T follicular helper cell (primary cell): ENCODE measurements at places on chromosomes 2 and 18.

- DNase-seq = no peak
These were observed 175.6 kb downstream of the LAMA1 start for GRCh38 chr18:6941996-6942395.

GRCh38 chr2:201906777-201907562 lies 100.6 kb downstream of the CDK15 start:
- DNase-seq = no peak

DNA sequence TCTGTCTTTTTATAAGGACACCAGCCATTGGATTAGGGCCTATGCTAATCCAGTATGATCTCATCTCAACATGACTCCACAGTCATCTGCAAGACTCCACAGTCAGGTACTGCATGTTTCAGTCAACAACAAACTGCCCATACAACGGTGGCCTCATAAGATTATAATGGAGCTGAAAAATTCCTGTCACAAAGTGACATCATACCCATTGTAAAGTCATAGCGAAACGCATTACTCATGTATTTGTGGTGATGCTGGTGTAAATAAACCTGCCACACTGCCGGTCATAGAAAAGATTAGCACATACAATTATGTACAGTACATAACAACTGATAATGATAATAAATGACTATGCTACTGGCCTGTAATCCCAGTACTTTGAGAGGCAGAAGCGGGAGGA lies 102.2 kb downstream of the TEX51 start:
- no peak for DNase-seq

DNA sequence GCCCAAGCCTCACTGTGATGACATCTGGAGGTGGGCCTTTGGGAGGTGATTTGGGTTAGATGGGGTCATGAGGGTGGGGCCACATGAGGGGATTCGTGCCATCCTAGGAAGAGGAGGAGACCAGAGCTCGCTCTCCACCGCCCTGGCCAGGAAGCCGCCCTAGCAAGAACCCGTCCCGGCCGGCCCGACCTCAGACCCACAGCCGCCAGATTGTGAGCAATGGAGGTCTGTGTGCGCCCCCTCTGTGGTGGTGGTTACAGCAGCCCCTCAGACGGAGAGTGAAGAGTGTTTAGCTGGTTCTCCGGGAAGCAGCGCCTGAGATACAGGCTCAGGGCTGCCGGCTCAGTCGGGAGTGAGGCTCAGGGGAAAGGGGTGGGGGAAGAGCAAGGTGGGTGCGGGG lies 83.3 kb downstream of the RTP5 start:
- DNase-seq = no peak

DNA sequence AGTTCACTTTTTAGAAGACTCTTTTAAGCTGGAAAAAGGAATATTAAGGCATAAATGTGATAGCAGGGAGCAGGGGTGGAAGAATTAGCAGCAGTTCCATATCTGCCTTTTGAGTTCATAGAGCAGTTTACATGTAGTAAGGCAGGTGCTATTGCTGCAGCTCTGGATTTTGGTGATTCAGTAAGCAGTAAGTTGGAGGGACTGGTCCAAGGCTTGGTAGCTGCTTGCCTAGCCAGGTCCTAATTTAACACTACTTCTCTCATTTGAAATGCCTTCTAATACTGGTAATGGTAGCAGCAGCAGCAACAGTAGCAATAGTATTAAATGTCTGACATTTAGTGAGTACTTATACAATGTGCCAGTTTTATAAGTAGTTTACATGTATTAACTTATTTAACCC lies 30.0 kb downstream of the HAT1 start:
- no peak for DNase-seq

- DNase-seq = no peak
These were observed 160.1 kb downstream of the GFPT1 start for GRCh38 chr2:69226903-69227302.

- DNase-seq = no peak
These were observed 90.7 kb downstream of the STK39 start for GRCh38 chr2:168156661-168157060.

DNA sequence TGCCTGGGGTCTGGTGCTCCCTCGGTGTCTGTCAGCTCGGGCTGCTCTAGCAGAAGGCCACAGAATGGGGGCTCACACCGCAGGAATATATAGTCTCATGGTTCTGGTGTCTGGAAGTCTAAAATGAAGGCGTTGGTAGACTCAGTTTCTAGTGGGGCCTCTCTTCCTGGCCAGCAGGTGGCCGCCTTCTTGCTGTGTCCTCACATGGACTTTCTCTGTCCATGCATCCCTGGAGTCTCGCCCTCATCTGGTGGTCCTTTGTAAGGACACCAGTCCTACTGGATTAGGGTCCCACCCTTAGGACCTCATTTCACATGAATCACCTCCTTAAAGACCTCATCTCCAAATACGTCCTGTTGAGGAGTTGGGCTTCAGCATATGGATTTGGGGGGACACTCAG lies 65.7 kb downstream of the RRM2 start:
- no peak for DNase-seq

GRCh38 chr18:23871410-23871809 lies 143.1 kb upstream of the TTC39C start:
- peak; percentile 72 for DNase-seq

DNA sequence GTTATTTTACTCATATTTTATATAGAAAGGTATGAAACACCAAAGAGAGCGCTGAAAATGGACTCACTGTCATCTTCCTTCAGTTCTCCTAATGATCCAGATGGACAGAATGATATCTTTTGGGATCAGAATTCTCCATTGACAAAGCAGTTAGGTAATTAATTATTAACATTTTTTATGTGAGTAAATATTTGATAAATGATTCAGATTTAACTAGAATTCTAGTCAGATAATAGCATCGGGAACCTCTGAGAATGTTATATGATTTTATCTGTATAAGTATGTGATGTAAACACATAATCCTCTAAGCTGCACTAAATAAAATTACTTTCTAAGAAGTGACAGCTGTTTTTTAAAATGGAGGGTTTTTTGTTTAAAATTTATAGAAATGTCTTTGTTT lies 2.0 kb downstream of the ETAA1 start:
- no peak for DNase-seq

GRCh38 chr18:63016270-63016669 lies 300.9 kb downstream of the PHLPP1 start:
- peak; percentile 31 for DNase-seq

DNA sequence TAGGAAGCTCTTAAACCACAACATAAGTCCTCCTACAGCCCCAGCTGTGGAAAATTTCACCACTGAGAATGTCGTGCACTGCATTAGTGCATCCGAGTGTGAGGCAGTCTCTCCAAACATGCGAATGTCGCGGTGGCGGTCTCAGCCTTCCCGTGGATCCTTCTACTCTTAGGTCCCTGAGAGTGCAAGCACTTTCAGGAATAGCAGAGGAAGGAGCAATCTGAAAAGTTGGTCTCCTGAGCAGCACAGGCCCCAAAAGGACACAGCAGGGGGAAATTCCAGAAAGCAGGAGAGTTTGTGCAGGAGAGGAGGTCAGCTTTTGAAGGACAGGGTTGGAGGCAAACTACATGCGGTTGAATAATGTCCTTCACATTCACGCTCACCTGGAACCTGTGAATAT lies 440.5 kb upstream of the SMIM21 start:
- no peak for DNase-seq

DNA sequence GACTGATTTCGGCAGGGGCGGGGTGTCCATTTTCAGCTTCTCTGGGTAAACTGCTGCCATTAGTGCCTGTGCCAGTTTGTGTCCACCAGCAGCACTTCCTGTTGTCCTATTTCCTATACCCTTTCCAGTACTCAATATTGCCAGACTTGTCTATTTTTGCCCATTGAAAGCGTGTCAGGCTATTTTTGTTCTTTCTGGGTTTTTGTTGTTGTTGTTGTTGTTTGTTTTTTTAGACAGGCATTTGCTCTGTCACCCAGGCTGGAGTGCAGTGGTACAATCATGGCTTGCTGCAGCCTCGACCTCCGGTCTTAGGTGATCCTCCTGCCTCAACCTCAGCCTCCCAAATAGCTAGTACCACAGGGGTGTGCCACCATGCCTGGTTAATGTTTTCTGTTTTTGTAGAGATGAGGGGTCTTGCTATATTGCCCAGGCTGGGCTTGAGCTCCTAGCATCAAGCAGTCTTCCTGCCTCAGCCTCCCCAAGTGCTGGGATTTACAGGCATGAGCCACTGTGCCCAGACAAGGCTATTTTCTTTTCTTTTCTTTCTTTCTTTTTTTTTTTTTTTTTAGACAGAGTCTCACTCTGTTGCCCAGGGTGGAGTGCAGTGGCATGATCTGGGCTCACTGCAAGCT lies 8.5 kb downstream of the PRELID3A start:
- DNase-seq = no peak

DNA sequence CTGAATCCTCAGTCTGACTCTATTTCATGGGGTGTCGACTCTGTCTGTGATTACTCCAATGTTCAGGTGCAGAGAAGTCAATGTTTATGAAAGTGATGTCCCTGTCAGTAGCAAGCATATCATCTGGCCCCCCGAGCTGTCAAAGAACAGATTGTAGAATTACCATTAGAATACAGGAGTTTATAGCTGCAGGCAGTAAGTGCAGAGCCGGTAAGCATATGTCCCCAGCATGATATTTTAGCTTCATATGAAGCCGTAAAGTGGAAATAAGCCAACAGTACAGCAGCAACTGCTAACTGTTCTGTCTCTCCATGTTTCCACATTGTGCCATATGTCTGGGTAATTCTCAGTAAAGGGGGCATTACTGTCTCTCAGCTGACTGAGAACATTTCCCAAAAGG lies 541.8 kb downstream of the SOX11 start:
- no peak for DNase-seq

DNA sequence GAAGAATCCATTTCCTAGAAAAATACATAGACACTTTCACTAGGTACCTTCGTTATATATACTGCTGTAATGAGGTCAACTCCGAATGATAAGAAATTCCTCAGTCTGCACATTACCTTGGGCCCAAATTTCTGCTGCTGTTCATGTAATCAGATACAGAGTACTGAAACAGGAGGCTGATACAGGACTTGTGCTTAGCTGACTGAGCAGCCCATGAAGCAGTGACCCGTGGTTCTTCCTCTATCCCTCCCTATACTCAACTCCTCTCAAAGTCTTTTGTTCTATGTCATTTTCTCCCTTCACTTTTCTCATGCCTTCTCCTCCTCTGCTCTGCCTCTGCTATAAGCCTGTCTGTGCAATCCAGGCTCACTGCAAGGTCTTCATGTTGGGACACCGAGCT lies 57.5 kb upstream of the ST8SIA5 start:
- no peak for DNase-seq

GRCh38 chr18:64208516-64208915 lies 59.6 kb upstream of the LINC00305 start:
- no peak for DNase-seq

- no peak for DNase-seq
These were observed 972 bp upstream of the DLX2 start for GRCh38 chr2:172103471-172104272.

DNA sequence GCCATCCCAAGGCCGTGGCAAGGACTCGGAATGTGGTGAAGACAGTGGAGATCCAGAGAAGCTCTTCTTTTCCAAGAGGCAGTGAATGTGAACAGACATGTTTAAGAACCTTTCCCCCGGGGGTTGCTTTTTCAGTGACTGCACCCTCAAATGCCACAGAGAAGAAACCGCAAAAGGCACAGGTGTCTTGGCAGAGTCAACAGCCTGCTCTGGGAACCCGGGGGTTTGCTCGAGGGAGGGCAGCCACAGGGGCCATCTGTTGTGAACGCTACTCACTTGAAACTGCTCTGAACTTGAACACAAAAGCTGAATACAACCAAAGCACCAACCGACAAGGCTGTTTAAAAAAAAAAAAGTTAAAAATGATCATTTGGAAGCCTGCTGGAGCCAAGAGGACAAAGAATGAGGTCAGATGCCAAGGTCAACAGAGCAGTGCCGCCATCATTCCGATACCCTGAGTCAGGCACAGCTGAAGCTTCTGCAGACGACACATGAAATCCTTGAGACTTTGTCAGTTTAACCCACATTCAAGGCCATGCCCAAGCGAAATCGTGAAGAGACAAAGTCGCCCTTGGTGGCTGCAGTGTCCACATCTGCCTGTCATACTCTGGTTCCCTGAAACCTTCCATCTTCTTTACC lies 47.4 kb downstream of the PSMG2 start:
- no peak for DNase-seq

DNA sequence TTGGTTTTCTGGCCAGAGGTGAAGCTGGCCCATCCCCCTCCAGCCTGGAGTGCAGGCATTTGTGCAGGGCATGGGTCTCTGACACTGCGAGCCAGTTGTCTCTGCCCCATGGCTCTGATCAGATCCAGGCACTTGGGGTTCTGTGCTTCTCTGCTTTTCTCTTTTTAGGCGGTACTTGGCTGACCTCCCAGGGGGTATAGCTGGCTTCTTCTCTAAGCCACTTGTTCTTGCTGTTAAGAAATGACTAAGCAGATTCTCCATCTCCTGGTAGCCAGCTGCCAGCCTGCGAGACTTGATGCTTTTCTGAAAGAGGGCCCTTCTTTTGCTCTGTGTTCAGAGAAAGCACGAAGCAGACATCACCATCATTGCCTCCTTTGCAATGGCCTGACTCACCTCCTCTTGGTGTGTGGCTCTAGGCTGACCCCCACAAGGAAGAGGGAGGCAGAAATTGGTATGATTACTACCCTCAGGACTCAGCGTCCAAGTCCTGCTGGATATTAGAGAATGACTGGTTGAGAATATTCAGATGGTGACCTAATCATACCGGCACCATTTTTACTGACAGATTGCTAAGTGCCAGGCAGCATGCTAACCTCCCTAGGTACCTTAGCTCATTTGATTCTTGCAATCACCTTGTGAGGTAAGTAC lies 32.7 kb downstream of the TNP1 start:
- DNase-seq = no peak

DNA sequence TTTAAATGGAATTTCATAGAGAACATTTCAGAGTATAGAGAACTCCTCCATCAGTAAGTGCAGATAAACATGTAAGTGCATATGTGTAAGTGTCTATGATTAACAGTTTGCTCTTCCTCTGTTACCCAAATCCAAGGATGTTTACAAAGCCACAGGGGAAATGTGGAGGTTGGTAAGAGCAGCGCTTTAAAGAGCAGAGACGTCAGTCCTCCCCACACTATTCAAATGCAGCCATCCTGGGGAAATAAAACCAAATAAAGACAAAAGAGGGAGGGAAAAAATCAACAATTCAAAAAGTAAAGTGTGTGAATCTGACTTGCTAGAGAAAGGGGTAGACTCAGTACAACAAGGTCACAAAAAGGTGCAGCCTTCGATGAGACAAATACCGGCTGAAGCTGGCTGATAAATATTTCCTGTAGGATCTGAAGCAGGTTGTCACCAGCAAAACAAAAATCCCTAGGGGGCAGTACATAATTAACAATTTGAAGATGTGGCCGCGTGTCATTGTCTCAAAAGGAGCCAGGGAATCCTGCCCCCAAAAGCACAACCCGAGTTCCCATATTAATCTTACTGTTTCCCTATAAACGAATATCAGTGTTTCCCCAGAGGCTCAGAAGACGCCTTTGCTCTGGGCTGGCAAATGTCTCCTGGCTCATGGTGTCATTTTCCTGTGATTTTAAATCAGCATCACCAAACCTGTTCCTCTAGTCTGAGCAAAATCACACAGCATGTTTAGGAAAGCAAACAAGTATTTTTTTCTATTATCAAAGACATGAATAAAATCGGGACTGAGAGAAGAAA lies 216.5 kb downstream of the CDCA7 start:
- no peak for DNase-seq

- DNase-seq = no peak
These were observed 55.2 kb downstream of the DLGAP1 start for GRCh38 chr18:4399929-4400328.
